ENCODE measurements at places on chromosomes 13 and 19.

GRCh38 chr19:55603581-55604292, 1.7 kb upstream of the ZNF865 start:
- DNase-seq = no peak

DNA sequence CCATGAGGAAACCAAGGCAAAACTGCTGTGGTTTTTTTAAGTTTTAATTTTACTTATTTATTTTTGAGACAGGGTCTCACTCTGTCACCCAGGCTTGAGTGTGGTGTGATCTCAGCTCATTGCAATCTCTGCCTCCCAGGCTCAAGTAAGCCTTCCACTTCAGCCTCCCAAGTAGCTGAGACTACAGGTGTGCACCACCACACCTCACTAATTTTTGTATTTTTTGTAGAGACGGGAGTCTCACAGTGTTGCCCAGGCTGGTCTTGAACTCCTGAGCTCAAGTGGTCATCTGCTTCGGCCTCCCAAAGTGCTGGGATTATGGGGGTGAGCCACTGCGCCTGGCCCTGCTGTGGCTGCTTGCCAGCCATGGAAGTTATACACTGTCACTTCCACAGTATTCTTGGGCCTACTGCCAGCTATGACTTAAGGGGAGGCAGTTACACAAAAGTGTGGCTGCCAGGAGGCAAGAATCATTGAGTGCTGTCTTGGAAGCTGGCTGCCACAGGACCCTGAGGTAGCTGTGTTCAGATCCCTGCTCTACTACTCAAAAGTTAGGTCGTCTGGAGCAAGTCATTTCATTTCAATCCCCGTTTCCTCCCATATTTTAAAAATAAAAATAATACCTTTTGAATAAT, 12.7 kb downstream of the FARP1 start:
- DNase-seq = no peak

- DNase-seq = no peak
These were observed 97.5 kb downstream of the MAB21L1 start for GRCh38 chr13:35378939-35379338.

DNA sequence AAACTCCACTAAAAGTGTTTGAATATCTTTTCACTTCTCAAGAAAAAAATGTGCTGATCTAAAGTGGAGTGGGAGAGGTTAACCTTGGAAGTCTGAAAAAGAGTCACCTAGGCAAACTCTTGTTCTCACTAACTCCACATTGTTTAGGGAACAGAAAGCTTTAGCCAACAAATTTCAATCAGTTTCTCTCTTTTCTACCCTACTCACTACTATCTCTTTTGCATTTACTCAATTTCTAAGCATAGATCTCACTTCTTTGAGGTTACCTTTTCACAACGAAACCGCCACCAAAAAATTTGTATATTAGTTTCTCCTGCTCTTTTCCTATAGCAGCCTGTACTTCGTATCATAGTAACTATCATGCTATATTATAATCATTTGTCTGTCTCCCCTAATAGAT, 6.3 kb downstream of the NHLRC3 start:
- DNase-seq = no peak

DNA sequence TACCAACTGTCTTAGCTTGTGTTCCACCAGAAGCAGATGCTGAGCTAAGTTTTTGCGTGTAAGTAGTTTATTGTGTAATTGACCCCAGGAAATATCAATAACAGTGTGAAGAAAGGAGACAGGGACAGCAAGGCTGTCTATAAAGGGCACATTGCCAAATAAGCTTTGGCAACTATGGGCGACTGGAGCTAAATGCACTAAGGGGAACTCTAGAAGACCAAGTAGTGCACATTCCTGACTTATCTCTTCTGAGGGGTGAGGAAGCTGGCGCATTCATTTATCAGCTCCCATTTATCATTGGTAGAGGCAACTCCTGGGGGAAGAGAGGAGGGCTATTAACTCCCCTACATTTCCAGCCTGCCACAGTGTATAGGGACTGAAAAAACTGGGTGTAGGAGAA, 135.0 kb downstream of the DLEU7 start:
- DNase-seq = no peak

GRCh38 chr13:110628477-110628793, 13.1 kb downstream of the NAXD start:
- DNase-seq = no peak

- DNase-seq = no peak
These were observed 47.9 kb upstream of the FLT1 start for GRCh38 chr13:28542804-28543203.
